ENCODE measurements at places on chromosomes 12 and 14.
A peak's percentile ranks its signal among the peaks of the same experiment; 100 is the strongest.

DNA sequence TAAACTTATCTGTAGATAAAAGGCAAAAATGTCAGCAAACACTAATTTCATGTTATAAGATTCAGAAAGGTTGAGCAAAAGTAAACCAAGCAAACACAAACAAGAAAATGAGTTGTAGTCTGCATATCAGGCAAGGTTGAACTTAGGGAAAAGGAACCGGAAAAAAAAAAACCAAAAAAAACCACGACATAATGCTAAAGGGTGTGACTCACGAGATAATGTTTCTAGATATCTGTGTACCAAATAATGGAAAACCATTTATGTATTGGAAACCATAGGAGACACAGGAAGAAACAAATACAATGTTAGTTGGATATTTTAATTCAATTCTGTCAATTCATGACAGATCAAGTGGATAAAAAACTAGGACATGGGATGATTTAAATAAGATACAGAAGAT, 60.5 kb downstream of the GPATCH2L start:
- no peak for DNase-seq

- no peak for DNase-seq
Measured at GRCh38 chr12:53355121-53355520, 19.0 kb upstream of the SP7 start.

GRCh38 chr12:92028441-92028709, 117.3 kb downstream of the BTG1 start:
- DNase-seq: peak; percentile 21

DNA sequence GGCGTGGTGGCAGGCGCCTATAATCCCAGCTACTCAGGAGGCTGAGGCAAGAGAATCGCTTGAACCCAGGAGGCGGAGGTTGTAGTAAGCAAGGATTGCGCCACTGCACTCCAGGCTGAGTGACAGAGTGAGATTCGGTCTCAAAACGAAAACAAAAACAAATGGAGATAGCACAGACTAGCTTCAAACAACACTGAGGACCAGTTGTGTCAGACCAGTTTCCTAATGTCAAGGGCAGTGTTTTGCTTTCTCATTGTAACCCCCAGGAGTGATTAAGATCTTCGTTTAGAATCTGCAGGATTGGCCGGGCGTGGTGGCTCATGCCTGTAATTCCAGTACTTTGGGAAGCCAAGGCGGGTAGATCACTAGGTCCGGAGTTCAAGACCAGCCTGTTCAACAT, 18.5 kb downstream of the RPGRIP1 start:
- no peak for DNase-seq

DNA sequence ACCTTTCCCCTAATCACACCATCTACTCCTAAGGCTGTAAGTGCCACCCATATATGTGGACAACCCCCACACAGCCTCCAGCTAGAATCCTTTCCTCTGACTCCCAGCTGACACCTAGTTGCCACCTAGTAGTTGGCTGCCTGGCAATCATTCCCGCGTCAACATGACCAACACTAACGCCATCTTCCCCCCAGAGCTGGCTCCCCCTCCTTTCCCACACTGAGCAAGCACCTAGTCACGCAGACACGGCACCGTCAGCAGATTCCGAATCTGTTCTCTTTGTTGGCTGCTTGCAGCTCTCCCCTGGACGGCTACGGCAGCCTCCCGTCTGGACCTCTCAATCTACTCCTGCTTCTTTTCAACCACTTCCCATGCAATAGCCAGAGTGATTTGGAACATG, 27.7 kb downstream of the UBR7 start:
- DNase-seq: peak; percentile 81

- no peak for DNase-seq
Measured at GRCh38 chr14:92652413-92653151, 95.8 kb downstream of the LGMN start.

GRCh38 chr12:53551889-53552291, 44.6 kb upstream of the NPFF start:
- no peak for DNase-seq

- no peak for DNase-seq
Measured at GRCh38 chr14:96297997-96298515, 42.0 kb downstream of the BDKRB1 start.

DNA sequence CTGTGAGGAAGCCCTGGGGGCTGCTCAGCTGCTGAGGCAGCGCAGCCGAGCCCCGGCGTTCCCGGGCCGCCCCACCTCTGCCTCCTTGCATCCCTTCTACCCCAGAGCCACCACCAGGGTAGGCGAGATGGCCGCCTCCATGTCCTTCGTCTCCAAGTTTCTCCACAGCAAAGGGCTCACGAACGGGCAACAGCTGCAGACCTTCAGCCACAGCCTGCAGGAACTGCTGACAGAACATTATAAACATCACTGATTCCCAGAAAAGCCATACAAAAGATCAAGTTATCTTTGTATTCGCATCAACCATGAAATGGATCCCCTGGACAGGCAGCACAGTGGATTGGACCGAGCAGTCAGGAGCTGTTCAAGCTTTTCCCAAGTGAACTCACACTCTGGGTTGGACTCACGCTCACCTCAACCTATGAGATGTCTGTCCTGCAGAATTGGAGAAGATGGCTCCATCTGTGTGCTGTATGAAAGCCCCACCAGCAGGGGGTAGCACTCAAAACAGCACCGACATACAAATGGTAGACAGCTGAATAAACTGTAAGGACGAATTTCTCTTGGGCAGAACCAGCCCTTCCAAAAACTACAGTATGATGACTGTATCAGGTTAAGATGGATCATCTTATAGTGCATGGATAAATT, 19.4 kb upstream of the A2M start:
- DNase-seq: peak; percentile 1

Data from HCEC 1CT (cell line).